Stimulated activated CD4-positive, alpha-beta T cell treated with anti-CD3 and anti-CD28 coated beads, Interleukin-4, amount 100 ng/mL, for 24 hours (primary cell): ENCODE measurements at places on chromosomes 4 and X.

DNA sequence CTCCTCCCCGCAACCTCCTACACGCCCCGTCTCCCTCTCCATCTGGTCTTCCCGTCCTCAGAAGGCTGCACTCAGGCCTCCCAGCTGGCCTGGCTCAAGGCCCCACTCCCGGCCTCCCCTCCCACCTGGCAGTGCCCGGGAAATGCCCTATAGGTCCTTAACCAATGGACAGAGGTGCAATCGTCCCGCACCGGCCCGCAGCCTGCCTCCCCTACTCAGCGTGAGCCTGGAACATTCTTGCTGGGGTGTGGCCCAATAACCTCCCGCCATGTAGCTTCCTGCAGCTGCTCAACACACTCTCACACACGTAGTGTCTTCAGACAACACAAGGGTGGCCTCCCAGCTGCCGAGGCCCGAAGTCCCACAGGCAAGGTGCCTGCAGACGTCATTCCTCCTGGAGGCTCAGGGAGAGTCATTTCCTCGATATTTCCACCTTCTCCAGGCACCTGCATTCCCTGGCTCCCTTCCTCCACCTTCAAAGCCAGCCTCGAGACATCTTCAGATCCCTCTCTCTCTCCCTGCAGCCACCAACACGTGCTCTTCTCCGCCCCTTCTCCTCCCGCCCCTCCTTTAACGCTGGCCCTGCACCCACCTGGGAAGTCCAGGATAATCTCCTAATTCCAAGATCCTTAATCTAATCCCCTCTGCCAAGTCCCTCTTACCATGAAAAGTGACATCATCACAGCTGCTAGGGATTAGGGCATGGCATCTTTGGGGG lies 56.2 kb downstream of the ADRA2C start:
- no peak for DNase-seq

DNA sequence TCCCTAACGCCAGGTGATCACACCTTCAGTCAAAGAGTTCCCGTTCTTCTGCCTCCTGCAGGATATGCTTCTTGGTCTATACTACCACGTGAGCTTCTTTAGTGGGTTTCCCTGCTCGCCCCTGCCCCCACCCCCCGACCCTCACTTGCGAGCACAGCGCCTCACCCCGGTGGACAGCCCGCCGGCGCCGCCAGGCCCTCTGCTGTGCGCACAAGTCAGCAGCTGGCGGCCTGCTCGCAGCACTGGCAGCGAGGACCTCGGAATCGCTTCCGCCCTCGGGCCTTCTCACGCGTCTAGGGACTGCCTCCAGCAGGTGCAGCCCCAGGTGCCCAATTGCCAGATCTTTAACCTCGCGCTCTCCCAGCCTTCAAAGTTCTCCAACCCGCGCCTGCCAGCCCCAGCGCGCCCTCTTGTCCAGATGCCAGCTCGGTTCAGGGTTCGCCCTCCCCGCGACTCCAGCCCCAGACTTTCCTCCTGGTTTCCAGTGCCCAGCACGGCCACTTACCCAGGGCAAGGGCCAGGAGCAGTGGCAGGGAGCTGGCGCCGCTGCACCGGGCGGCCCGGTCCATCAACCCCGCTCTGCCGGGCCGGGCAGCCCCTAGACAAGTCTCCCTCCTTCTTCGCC lies 454 bp downstream of the BTC start:
- DNase-seq, result no peak

DNA sequence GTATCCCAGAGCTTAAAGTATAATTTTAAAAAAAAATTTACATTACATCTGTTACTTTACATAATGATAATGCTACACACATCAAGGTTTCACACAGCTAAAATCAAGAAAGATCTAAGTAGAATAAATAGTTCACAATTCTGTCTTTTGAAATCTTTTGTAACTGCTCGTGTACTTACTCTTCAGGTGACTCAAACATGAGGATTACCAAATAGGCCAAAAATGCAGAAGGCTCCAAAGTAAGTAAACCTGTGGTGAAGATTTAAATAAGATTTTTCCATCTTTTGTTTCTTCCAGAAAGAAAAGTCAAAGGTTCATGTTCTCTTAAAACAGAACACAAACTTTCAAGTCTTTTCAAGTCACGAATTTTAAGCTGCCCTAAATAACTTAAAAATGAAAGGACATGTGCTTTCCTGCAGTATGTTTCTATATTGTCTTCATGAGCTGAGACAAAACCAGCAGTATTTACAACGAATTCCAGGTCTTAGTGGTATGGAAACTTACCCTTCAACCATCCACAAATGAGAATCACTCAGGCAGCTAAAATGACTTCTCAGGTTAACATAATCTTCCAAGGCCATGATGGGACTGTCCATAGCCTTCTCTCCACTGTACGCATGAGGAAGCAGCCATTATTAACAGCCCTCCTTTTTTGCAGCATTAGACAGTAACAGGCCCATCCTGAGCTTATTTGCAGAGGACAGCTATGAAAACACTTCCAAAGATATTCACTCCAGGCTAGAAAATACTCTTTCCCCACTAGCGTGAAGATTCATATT lies 172.8 kb upstream of the EDNRA start:
- DNase-seq, result no peak

GRCh38 chr4:149120331-149121022 lies 678.3 kb upstream of the NR3C2 start:
- DNase-seq, result no peak

DNA sequence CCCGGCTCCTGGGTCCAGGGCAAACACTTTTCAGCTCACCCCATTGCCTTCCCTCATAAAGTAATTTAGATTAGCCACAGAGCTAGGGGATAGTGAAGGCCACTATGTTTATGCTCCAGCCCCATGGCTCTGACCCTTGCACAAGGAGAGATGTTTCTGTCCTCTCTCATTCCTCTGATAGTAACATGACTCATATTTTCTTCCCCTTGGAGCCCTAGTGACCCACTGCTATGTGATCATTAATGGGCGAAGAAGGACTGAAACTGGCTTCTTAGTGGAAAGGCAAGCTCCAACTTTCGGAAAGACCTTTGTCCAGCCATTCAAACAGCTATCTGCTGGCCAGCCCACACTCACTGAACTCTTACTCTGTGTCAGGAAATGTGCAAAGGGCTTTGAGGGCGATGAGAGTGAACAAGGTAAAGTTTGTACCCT lies 12.3 kb downstream of the CLDN2 start:
- DNase-seq, result no peak

GRCh38 chr4:11720292-11720691 lies 291.6 kb upstream of the HS3ST1 start:
- DNase-seq, result no peak

DNA sequence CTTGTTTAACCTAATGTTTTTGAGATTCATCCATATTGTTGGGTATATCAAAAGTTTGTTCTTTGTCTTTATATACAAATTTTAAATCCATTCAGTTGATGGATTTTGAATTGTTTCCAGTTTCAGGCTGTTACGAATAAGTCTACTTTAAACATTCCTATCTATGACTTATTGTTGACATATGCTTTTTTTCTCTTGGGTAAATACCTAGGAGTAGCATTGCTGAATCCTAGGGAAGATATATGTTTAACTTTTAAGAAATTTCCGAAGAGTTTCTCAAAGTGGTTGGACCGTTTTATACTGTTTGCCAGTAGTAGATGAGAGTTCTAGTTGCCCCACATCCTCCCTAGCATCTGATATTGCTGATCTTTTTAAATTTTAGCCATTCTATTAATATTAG lies 60.9 kb upstream of the IL13RA1 start:
- DNase-seq, result no peak

DNA sequence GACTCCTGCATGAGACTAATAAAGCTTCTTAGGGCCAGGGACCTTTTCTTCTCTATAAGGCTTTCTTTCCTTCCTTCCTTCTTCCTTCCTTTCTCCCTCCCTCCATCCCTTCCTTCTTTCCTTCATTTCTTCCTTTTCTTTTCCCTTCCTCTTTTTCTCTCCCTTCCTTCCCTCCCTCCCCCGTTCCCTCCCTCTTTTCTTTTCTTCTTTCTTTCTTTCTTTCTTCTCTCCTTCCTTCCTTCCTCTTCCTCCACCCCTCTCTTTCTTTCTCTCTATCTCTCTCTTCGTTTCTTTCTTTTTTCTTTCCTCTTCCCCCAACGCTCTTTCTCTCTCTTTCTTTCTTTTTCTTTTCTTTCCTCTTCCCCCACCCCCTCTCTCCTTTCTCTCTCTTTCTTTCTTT lies 2.5 kb upstream of the MAGEB17 start:
- no peak for DNase-seq

GRCh38 chr4:33073811-33074210 lies 2353.6 kb downstream of the PCDH7 start:
- DNase-seq, result no peak

- DNase-seq, result no peak
Observed at GRCh38 chrX:151977923-151978322, 3.4 kb upstream of the GABRE start.

GRCh38 chr4:76758290-76758882 lies 139.6 kb downstream of the SOWAHB start:
- DNase-seq, result no peak

GRCh38 chr4:1055721-1056590 lies 44.5 kb downstream of the FGFRL1 start:
- DNase-seq, result peak; percentile 76

GRCh38 chrX:112888916-112889315 lies 48.3 kb upstream of the AMOT start:
- DNase-seq, result no peak

GRCh38 chr4:177177541-177178081 lies 132.1 kb upstream of the NEIL3 start:
- DNase-seq, result no peak

DNA sequence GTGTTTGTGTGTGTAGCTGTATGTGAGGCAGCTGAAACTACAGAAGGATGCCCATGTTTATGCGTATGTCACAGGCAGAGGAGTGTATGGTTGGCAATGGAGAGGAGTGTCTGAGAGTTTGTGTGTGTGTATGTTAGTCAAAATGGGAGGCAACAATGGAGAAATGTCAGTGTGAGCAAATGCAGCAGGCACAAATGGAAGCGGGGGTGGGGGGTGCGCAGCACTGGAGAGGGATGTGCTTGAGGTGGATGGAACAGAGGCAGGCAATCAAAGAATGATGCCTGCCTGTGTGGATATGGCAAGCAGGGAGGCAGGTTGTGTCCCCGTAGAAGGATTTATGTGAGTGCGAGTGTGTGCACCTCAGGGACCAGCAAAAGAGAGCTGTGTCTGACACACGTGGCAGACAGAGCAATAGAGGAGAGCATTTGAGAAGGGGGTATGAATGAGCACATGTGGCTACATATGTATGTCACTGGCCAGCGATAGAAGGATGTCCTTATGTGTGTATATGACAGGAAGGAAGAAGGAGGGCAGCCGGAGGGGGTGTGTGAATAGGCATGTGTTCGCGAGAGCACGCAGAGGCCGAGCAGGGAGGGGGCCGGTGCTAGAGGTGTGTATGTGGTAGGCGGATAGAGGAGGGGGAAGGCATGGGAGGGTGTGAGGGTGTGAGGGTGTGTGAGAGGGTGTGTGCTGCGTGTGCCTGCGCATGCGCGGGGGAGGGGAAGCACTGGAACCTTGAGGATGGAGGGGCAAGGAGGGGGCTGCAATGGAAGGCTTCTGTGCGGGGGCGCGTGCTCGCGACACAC lies 1.1 kb downstream of the PJA1 start:
- DNase-seq, result peak; percentile 34

DNA sequence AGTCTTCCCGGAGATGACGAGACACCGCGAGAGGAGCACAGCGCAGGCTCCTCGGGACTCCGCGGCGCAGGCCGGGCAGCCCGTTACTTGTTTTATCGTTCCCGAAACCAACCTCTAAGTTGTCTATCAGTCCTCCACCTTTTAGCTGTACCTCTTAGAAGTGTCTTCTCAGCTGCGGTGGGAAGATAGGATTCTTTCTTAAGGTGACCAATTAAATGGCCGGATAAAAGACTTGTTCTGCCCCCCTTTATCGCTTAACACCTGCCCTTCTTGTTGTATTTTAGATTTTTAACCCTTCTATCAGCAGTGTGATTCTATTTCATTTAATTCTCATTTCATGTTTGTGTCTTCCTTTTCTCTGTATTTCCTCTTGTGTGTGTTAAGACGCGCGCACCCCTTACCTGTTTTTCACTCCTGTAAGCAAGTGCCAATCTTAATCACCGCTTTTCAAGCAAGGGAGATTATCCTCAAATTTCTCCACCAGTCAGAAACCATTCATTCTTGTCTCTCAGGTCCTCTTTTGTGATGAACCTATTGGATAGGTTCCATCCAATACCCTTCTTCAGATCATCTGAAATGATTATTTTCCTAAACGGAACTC lies at the start of gene SLC9B2:
TSS of gene SLC9B2 (minus strand) at position 15 of the 601 bp plus-strand sequence. CDS start 9,211 bp downstream, outside the sequence.
- peak; percentile 10 for DNase-seq

DNA sequence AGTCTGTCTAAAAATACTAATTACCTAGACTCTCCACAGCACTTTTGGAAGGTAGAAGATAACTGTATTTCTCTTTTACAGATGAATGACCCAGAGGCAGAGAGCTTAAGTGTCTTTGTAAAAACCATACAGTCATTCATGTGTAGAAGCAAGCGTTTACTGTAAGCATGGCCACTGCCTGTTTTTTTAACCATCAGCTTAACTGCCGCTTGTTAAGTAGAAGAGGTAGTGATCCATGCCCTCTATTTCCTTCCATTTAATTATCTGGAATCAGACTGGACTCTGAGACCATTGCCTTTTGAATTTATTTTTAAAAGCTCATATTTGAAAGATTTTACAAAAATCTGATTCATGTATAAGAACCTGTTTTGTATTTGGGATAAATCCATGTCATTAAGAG lies 111.2 kb upstream of the TECRL start:
- DNase-seq, result no peak

DNA sequence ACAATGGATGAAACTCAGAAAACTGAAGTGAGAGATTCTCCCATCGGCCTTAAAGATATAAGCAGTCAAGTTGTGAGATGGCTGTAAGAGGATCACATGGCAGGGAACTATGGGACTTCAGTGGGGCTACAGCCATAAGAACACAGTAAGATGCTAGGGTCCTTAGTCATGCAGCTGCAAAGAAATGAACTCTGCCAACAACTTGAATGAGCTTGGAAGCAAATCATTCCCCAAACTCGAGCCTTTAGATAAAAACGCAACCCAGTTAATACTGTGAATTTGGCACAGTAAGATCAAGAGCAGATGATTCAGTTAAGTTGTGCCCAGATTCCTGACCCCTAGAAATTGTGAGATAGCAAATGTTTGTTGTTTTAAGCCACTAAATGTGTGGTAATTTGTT lies 117.3 kb downstream of the FAM13A start:
- DNase-seq, result no peak

DNA sequence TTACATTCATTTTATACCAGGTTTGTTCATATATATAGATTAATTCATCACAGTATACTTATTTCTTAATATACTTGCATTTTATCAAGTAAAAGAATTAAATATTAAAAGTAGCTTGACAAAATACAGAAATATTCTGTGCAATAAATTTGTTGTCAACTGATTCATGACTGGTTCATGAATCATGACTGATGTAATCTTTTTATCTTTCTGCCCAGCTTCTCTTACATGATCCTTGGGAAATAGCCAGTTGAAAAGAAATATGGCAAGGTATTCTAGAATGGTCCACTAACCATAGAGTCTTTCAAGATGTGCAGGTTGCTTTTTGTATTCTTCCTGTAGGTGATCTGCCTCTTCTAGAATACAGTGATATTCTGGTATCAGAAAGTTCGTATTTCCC lies 4.2 kb upstream of the CCNA2 start:
- DNase-seq, result no peak

GRCh38 chrX:11138498-11139390 lies 27.6 kb downstream of the HCCS start:
- no peak for DNase-seq
